ENCODE measurements at places on chromosomes 3 and 15. TPM values are rescaled to one million over a fixed set of nuclear protein-coding genes. Genes with fewer than 3 reads are reported as not detected.

Gene CMTM8
- 3.3 TPM for total RNA-seq

Gene MESP2
- total RNA-seq = 2.0 TPM

Gene MYEF2
- 2.6 TPM for total RNA-seq

Gene CASR
- total RNA-seq = not detected

Gene POLG
- total RNA-seq = 65.2 TPM

Gene GUCA1C
- total RNA-seq = not detected

Gene RBPMS2
- not detected for total RNA-seq

Gene GPR171
- not detected for total RNA-seq

Gene SRGAP3
- 2.2 TPM for total RNA-seq

Gene OR5H14
- total RNA-seq = not detected

Gene TPRG1
- total RNA-seq = 0.13 TPM

Gene FOXL2NB
- 0.78 TPM for total RNA-seq

Gene CTDSPL
- 26.0 TPM for total RNA-seq

Gene ROPN1
- total RNA-seq = not detected

Gene TNFSF10
- total RNA-seq = 2.7 TPM

Gene SEMA3B
- 3.1 TPM for total RNA-seq

Gene ARL6
- total RNA-seq = 10.5 TPM

Gene CRABP1
- not detected for total RNA-seq

Gene ERC2
- total RNA-seq = 1.4 TPM

Gene IGF2BP2
- total RNA-seq = 50.7 TPM

Gene CLRN1
- not detected for total RNA-seq

Gene CPN2
- not detected for total RNA-seq

Gene DUOXA1
- not detected for total RNA-seq

Gene BFSP2
- total RNA-seq = not detected

Gene CD96
- 0.13 TPM for total RNA-seq

Gene NRROS
- 0.52 TPM for total RNA-seq

Gene SCAANT1
- not detected for total RNA-seq

Gene PKM
- 1,015 TPM for total RNA-seq

Gene C3orf20
- total RNA-seq = not detected

Gene SLC22A13
- 1.6 TPM for total RNA-seq

Gene TMC3
- total RNA-seq = not detected

Gene CPLX3
- 0.48 TPM for total RNA-seq

Gene LTF
- not detected for total RNA-seq

Gene WDR73
- total RNA-seq = 15.7 TPM

Gene SNX22
- total RNA-seq = 0.40 TPM

Gene TRAT1
- not detected for total RNA-seq

Gene GOLGA8G
- not detected for total RNA-seq

Gene NR1I2
- not detected for total RNA-seq

Gene DUOX2
- 0.13 TPM for total RNA-seq

Gene LINGO1
- not detected for total RNA-seq

Gene OIP5
- 8.9 TPM for total RNA-seq

Gene SAMD7
- total RNA-seq = not detected

Gene STAC
- 0.08 TPM for total RNA-seq

Gene MEX3B
- 8.9 TPM for total RNA-seq

Gene SLC6A11
- total RNA-seq = not detected

Gene RBP2
- total RNA-seq = not detected

Gene SYNPR
- total RNA-seq = not detected

Gene NKIRAS1
- total RNA-seq = 9.7 TPM

Gene PGBD4
- 1.4 TPM for total RNA-seq

Gene MUC20
- total RNA-seq = 0.52 TPM

Gene CCR2
- total RNA-seq = not detected

Gene SEMA4B
- total RNA-seq = 17.8 TPM

Gene SRPRB
- total RNA-seq = 31.2 TPM

Gene CNTN4
- 2.3 TPM for total RNA-seq

Gene CHRD
- 0.52 TPM for total RNA-seq

Gene VIPR1
- 1.2 TPM for total RNA-seq

Gene ARPC4
- 90.5 TPM for total RNA-seq

Gene B3GNT5
- total RNA-seq = 20.4 TPM

Gene STARD5
- 4.3 TPM for total RNA-seq
